ENCODE measurements at places on chromosomes 6 and 20.

DNA sequence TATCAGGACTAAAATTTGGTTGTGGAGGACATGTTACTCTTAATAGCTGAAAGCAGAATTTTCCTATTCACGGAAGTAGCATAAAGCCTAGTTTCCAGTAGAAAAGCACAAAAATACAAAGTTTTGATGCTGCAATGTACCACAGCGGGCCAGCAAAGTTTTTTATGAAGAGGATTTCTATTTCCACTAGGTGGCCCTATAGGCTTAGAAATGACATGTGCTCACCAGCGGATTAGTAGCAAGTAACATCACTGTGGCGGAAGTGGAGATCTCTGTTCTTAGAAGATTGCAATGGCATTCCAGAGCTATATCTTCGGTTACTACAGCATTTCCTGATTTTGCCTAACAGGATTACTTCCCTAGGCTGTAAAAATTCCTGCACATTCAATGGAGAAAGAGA, 1219.0 kb upstream of the EYS start:
- no peak for DNase-seq

- DNase-seq = no peak
Measured at GRCh38 chr6:167210375-167211294, 52.9 kb upstream of the GPR31 start.

DNA sequence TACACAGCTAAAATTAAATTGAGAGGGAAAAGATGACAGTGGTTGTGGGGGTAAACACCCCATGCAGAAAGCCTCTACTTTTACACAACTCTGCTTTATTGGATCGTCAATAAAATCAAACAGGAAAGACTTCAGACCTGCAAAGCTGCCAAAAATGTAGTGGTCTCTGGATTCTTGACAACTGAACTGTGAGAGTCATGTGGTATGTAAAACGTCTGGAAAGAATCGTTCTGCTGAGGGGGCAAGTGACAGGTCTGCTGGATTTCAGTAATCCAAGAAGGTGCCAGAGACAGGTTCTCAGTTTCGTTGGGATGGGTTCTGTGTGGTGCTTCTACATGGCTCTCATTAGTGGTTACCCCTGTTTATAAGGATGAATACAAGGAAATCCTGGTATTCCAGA, 63.3 kb downstream of the TSPYL4 start:
- DNase-seq = no peak

- no peak for DNase-seq
Measured at GRCh38 chr6:129645830-129646579, 64.0 kb downstream of the ARHGAP18 start.

DNA sequence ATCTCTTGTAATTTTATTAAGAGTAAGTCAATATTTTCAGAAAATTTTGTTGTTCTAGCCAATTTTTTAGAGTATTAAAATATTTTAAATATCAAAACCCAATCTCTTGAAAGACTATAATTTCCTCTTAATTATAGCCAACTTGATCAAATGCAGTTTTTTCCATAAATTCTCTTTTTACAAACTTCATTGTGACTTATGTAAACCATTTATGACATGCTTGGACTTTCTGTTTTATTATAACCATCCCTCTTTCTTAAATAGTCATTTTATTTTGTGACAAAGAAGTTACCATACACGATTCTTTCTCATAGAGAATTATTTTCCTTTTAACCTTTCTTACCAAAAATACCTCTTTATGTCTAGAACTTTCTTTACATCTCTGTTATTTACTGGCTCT, 1075.5 kb downstream of the KHDRBS2 start:
- no peak for DNase-seq

DNA sequence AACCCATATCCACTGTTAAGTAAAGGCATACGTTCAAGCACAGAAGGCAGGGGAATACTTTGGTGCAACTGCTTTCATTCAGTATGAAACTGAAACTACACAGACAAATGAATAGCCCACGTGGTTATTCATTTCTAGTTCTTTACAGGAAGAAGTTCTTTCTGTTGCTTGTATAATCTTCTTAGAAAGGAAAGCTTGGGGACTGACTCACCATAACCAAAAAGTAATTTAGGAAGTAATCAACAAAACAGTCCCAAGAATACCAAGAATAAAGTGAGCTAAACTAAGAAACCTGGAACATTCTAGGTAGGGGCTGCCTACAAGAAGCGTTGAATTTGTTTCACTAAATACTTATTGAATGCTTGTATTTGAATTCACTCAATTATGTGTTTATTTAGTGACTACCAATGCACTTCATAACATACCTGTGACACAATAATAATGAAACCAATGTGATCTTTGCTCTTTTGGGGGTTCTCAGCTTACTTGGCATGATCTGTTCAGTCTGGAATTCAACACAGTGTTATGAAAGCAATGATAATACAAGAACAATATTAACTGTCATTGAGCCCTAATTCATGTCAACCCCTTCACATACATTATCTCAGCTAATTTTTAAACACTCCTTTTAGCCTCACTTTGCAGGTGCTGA, 25.1 kb upstream of the KIAA0408 start:
- DNase-seq = no peak

GRCh38 chr6:72032086-72032485, 145.7 kb downstream of the RIMS1 start:
- no peak for DNase-seq

DNA sequence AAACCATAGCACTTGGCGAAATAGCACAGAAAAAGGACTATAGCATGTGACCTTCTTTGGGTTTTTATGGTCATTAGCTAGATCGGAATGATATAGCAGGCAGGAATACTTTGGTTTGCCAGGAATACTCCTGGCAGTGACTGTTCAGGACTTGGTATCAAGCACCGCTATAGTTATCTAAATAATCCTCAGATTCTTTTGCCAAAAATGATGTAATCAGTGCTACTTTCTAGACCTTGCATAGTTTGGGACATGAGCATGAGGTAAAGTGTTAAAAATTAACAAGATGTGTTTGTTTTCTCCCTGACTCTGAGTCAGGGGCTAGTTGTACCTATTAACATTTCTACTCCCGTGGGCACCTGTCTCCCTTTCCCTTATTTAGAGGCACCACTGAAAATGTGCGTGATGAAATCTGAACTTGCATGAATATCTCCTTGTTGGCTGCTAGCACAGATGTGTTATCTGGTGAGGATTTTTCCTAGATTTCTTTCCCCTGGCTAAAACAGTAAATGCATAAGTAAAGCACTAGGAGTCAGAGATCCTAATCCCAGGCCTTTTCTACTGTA, 511.0 kb downstream of the CDKAL1 start:
- DNase-seq = no peak

GRCh38 chr6:127868338-127868737, 32.5 kb downstream of the THEMIS start:
- DNase-seq = no peak

DNA sequence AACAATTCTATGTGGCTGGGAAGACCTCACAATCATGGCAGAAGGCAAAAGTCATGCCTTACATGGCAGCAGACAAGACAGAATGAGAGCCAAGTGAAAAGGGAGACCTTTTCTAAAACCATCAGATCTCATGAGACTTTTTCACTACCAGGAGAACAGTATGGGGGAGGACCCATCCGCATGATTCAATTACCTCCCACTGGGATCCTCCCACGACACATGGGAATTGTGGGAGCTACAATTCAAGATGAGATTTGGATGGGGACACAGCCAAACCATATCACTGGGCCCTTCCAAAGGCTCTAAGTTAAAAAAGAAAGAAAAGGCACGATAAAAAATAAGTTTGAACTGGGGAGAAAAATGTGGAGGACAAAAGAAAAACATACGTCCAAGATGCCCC, 406.9 kb upstream of the CDH4 start:
- no peak for DNase-seq

GRCh38 chr6:3314621-3315467, 56.1 kb downstream of the PSMG4 start:
- DNase-seq = no peak

DNA sequence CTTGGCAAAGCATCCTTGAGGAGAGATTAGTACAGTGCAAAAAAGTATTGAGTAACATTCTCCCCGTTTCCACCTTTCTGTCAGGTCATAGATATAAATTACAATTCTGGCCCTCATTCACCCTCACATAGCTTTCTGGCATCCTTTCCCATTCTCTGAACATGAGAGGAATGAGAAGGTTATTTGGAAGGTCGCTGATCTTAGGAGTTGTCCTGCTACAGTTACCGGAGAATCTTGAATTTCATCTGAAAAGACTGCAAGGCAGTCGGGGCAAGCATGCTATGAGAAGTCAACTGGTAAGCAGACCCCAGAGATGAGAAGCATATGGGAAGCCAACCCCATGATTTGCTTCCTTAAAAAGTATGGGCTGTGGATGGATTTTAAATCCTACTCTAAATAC, 166.7 kb upstream of the CENPW start:
- no peak for DNase-seq

DNA sequence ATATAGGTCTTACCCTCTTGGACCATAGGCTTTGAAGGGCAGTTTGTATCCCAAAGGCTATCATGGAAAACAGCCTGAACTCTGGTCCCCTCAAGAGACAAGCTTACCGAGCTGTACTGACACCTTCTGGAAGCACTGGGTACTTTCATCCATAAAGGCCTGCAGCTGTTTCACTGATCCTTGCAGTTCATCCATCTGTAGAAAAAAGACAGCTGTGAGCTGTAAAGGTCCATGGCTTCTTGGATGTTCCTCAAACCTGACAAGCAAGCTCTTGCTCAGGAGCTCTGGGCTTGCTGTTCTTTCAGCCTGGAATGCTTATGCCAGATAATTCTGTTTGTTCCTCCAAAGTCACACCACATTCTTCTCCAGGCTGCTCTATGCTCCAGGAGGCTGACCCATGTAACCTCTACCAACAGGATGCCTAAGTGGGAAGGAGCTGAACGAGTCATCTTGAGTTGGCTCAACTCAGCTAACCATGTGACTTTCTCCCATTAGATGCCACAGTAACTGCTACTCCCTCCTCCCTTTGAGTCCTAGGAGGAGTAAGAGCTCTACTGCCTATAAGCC, 8.8 kb upstream of the NDRG3 start:
- DNase-seq = no peak

- DNase-seq = no peak
Measured at GRCh38 chr6:32181915-32182529, 2.0 kb downstream of the AGER start.

DNA sequence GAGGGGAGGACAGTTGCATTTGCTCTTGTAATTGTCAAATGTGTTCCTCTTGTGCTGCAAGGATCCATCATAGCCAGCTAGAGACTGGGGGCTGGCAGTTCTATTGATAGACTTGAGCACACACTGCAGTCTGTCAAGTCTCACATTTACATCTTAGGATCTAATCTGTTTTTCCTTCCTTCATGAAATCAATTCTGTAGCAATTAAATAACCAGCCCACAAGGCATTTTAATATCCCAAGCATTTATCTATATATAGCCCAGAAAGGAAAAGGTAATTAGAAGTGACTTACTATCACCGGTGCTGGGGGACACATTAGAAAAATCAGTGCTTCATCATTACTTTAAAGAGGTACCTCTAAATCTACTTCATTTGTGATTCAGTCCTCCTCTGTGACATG, 143.0 kb upstream of the STXBP5 start:
- DNase-seq = no peak

DNA sequence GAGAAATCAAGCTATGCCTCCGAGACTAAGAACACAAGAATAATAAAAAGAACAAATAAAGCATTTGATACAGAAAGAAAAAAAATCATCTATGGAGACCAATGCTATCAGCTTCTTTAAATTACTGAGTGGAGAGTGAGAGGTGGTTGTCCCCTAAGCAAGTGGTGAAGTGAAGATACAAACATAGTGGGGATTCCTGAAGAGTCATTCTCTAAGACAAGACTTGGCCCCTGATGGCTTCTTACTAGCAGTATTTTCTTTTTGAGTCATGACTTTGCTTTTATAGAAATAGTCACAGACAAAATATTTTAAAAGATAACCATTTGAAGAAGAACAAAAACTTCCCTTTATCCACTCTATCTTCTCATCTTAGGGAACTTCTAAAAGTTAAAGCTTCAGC, 261.4 kb upstream of the PRDM1 start:
- no peak for DNase-seq

DNA sequence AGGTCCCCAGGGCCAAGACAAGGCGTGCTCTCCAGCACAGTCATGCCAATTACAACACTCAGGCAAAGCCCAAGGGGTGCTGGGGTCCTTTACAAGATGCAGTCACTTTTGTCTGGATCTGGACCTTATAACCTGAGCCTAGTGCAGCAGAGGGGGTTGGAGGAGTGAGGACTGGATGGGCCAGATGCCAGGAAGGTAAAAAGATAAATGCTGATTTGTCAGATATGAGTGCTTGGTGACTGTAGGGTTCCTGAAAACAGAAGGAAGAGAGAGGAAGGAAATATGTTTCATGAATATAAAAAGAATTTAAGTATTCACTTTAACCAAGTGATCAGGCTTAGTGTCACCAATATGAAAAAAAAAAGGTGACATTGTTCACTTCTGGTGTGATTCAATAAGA, 43.4 kb upstream of the TFAP2A start:
- no peak for DNase-seq

- DNase-seq = no peak
Measured at GRCh38 chr20:52494244-52494643, 302.7 kb upstream of the ZFP64 start.

All from posterior cingulate gyrus (tissue), 11 donors.